ENCODE measurements at places on chromosomes 12 and 14. TPM values are rescaled to one million over a fixed set of nuclear protein-coding genes. Genes with fewer than 3 reads are reported as not detected.

Gene NPFF
- total RNA-seq, result not detected

Gene APEX1
- total RNA-seq, result 46.0 TPM

GRCh38 chr12:57553343-57554202 is 3.7 kb downstream of the KIF5A start:
- no peak for DNase-seq

- DNase-seq, result peak; percentile 7
Measured at GRCh38 chr12:104524034-104524832, 67.5 kb downstream of the CHST11 start.

GRCh38 chr12:60014436-60014835 is 418.6 kb downstream of the SLC16A7 start:
- DNase-seq, result no peak
